ENCODE measurements at places on chromosomes 13 and 19.

DNA sequence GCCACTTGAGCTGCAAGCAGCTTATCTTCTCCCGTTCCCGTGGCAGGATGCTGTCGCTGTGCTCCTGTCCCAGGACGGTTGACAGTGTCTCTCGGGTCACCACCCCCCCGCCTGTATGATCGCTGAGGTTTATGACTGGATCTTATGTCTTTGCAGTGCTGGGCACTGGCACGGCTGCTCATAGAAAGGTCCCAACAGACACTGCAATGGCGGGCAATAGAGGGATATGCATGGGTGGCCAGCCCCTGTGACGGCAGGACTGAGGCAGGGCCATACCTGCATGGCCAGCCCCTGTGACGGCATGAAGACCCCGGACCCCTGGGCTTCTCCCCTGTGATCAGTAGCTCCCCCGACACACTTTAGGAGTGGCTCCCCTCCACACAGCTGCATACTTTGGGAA lies 307.2 kb downstream of the TEX29 start:
- DNase-seq, result no peak

GRCh38 chr13:49635599-49636433 lies 7.5 kb downstream of the ARL11 start:
- no peak for DNase-seq

GRCh38 chr19:5933391-5934068 lies 19.5 kb downstream of the CAPS start:
- DNase-seq, result no peak

- DNase-seq, result no peak
Measured at GRCh38 chr19:11154683-11155047, 917 bp downstream of the SPC24 start.

Measured in activated CD4-positive, alpha-beta T cell treated with anti-CD3 and anti-CD28 coated beads for 24 hours (primary cell).